ENCODE measurements at places on chromosomes 5 and 9. TPM values are rescaled to one million over a fixed set of nuclear protein-coding genes. Genes with fewer than 3 reads are reported as not detected.

The ANKH gene
- 9.8 TPM for total RNA-seq

The ZNF79 gene
- 8.4 TPM for total RNA-seq

The MSMP gene
- 1.0 TPM for total RNA-seq

The LCN15 gene
- total RNA-seq = 1.6 TPM

The SLC6A19 gene
- total RNA-seq = not detected

The IL4 gene
- total RNA-seq = not detected

Data from mammary microvascular endothelial cell (primary cell).